ENCODE measurements at places on chromosomes 16 and 17.

DNA sequence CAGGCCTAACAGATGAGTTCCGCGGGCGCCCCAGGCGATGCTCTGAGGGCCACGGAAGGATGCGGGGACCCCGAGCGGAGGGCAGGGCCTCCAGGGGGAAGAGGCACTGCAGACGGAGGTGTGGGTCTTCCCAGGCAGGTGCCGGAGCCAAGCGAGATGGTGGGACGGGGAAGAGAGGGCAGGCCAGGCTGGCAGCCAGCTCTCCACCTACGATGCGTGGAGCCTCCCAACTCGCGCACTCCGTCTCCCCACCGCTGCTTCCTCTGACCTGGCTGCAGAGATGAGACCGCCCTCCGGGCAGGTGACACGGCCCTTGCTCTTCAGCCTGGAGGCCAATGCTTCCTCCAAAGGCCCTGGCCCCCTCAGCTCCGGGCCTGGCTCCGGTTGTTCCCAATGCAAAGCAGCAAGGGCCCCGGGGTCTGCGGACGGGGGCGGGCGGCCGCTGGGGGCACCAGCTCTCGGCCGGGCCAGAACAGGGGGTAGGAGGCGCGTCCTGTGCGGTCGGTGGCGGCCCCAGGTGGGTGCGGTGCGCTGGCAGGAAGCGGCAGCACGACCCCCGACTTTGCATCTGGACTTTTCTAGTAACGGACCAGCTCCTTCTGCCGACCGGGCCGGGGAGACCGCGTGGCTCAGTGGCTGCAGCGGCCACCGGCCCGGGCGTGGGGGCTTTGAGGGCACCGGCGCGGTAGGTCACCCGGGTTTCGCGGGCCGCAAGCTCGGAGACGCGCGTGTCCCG, 1.5 kb upstream of the SOX8 start:
- no peak for DNase-seq

- DNase-seq = no peak
These were observed 18.9 kb downstream of the COG1 start for GRCh38 chr17:73211745-73212144.

GRCh38 chr17:48679385-48680096, 42.8 kb downstream of the PRAC1 start:
- DNase-seq = no peak

DNA sequence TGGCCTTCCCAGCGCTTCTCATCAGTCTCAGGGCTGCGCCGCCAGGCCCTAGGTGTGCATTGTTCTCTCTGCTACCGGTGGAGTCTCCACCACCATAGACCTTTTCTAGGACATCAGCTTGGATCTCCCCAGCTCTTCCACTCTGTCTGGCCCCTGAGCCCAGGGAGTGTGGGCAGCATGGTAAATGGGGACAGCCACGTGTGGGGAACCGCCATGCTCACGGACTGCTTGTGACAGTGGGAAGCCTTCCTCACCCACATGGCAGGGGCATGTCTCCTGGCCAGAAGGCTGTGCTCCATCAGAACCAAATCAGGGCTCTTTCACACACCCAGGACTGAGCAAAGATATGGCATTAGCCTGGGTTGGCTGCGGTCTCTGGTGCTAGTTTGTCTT, 51.3 kb downstream of the TNFRSF13B start:
- DNase-seq = no peak

DNA sequence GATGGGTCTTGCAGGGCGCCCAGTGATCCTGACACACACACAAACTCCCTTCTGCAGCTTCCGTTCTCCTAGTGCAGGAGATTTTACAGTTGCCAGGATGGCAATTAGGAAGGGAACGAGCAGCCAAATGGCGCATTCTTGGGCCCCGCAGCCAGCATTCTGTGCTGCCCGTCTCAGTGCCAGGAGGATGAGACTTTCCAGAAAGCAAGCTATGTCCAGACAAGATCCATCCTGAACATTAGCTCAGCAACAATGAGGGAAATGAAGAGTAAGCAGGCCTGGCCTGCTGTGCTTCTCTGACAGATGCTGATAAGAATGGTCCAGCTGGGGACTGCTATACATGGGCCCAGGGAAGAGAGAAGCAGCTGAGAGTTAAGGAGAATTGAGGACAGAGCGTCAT, 16.5 kb downstream of the SPPL2C start:
- no peak for DNase-seq

DNA sequence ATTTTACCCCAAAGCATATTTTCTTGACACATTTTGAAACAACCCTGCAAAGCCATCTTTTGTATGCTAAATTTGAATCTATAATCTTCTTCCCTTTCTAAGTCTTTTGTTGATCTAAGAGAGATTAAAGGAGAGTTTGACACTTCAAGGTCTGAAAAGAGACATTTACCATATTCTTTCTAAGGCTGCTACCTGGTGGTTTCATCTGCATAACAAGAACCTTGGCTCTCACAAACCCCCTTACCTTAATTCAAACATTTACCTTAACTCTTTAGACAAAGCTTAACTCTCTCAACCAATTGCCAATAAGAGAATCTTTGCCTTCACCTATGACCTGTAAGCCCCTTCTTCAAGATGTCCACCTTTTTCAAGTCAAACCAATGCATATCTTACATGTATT, 1143.6 kb downstream of the CDH11 start:
- no peak for DNase-seq

DNA sequence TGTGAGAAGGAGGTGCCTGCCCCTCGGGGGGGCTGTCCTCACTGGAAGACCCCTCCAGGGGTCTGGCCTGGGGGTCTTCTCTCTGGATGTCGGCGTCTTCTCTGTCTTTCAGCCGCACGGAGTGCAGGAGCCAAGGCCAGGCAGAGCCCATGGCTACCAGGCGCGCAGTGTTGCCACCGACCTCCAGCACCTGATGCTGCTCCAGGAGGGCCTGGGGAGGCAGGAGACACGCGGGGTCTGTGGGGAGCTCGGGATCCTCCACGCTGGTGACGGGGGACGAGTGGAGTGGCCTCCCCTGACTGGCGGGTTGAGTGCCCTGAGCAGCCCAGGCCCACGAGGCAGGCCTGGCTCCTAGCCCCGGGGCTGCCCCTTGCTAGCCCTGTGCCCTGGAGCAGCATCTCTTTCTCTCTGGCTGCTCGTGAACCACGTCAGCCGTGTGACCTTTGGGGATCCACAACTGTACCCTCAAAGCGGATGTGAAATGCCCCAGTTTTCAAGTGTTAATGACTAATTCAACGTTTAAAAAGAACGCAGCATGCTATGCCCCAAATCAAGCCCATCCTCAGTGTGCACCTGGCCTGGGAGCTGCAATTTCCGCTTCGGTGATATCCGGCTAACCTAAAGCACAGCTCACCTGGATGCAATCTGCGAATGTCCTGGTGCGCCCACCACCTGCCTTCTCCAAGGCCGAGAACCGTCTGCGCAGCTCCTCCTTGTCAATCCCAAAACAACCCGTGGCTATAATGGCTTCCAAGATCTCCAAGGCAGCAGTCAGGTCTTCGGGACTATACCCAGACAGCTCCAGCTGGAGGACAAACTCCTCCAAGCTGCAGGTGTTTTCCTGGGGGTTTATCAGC, 62.9 kb downstream of the IL21R start:
- no peak for DNase-seq
